ENCODE measurements at places on chromosomes 1 and 21.

- DNase-seq = no peak
Measured at GRCh38 chr1:29824511-29825273, 588.4 kb downstream of the PTPRU start.

DNA sequence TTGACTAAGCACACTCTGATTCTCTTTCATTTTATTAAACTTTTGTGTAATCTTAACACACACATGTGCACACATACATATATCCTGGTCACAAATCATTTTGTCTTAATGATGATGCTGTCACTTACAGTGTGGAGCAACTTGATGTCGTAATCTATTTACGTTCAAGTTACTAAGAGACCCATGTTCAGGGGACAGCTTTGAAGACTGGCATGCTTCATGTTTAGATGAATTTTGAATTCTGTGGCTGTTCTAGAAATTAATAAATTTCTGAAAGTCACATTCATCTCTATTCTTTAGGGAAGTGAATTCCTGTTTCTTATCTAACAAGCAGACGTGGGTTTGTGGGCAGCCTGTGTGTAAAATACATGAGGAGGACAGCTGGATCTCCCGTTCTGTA, 1637.8 kb downstream of the PLA2G4A start:
- no peak for DNase-seq

DNA sequence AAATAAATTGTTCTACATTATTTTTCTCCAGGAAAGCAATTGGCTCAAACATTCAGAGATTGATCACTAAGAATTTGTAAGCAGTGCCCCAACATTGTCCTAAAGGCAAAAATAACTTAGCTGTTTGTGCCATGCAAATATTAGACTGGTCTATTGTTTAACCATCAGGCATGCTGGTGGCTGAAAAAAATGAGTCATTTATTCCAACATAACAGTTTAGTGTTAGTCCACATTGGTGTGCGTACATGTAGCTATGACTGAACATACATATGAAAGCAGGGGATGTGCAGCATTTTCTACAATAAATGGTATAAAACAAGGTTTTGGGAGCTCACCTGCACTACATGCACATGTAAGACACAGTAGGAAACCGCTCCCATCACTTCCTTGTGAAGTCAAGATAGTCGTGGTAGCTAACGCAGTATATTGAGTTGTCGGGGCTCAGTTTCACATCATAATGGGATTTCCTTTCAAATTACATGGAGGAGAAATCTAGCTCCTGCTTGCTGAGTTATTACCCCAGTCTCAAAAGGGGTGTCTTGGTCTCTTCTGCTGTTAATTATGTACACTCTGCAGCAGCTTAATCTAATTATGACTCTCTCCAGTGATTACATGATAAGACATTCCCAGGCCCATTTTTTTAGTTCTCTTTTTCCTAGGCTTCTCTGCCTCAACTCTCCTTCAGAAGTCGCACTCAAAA, 199.4 kb downstream of the LYPLAL1 start:
- DNase-seq = no peak

DNA sequence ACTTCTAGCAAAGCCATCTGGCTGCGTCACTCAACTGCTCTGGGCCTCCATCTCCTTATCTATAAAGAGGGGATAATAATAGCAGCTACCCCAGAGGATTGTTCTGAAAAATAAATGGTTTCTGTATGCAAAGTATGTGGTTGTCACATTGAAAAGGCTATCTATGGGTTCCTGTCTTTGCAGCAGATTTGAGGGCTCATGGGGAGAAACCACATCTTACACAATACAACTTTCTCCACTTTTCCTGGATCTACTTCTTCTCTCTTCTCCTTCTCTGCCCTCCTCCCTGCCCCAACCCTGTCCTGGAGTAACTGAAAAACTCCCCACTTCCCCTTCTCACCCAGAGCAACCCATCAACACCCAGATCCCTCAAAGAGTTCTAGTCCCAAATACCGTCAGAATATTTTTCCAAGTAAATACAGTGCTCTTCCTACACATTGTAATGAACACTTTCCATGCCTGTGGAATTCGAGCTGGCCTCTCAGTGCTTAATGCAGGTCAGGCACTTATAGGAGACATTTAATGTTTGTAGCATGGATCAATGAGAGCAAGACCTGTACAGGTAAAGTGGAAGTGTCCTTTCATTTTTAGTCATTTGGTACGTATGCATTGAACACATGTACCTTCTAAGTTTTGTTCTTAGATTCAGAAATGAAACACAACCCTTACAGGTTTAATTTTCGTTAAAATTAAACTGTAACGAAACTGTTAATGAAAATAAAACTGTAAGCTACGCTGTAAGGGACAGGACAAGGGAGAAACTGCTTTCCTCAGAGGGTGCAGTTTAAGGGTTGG, 131.9 kb downstream of the AK5 start:
- DNase-seq = no peak

DNA sequence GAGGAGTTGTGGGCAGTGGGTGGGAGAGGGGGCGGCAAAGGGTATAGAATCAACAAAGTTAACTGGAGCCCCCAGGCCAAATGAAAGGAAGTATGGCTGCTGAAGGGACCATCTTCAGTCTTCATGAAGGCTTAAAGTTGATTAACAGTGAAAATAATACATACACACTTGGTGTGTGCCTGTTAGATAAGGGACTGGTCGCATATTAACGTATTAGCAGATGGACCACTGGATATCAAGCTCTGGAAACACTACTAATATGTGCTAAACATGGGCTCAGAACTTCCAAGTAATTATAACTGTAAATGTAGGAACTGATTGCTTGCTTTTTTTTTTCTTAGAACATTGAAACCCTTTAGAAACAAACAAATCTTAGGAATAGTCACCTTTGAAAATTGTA, 224.7 kb upstream of the KIAA0040 start:
- no peak for DNase-seq

- no peak for DNase-seq
Measured at GRCh38 chr1:213852107-213852506, 135.7 kb upstream of the PROX1 start.

DNA sequence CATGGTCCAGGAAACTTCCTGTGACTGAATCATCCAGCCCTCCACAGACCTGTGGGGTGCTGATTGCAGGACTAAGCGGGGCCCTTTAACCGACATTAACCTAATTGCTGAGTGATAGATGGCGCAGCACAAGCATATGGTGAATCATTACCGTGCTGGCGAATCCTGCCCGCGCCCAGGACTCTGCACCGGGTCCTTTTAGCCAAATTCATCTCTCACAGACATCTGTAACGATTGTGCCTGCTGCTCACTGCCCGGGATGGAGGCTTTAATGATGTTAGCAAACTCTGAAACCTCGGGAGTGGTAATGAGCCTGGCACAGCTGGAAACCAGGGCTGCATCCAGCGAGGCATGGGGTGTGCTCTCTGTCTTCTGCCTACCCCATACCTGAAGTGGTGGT, 147.3 kb upstream of the CD34 start:
- no peak for DNase-seq

DNA sequence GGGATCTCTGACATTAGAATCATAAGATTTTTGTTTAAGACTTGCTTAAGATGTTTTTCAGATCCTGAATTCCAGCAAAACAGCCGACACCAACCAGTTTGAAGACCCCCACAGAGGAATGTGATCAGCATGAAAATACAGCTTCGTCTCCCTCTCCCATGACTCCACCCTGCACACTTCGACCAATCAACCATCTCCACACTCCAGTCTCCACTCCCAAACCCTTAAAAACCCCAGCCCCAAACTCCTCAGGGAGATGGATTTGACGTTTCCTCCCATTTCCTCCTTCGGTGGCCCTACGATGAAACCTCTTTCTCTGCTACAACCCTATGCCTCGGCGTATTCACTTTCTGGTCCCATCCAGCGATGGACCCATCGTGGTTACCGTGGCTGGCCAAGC, 30.1 kb upstream of the KIF26B start:
- no peak for DNase-seq

DNA sequence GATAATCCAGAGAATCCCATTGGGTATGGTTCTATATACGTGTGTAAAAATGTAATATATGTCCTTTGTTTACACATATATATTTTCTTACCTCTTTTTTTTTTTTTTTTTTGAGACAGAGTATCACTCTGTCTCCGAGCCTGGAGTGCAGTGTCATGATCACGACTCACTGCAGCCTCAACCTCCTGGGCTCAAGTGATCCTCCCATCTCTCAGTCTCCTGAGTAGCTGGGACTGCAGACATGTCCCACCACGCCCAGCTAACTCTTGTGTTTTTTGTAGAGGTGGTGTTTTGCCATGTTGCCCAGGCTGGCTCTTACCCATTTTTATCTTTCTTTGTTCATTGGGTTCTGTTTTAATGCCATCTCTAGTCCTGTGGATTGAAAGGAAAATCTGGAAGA, 59.5 kb downstream of the ZBTB17 start:
- DNase-seq = no peak

GRCh38 chr1:21553116-21553926, 44.1 kb downstream of the ALPL start:
- no peak for DNase-seq

GRCh38 chr1:244854865-244855578, 9.3 kb downstream of the HNRNPU start:
- DNase-seq = no peak

- no peak for DNase-seq
Measured at GRCh38 chr1:89757532-89757931, 63.3 kb upstream of the LRRC8D start.

DNA sequence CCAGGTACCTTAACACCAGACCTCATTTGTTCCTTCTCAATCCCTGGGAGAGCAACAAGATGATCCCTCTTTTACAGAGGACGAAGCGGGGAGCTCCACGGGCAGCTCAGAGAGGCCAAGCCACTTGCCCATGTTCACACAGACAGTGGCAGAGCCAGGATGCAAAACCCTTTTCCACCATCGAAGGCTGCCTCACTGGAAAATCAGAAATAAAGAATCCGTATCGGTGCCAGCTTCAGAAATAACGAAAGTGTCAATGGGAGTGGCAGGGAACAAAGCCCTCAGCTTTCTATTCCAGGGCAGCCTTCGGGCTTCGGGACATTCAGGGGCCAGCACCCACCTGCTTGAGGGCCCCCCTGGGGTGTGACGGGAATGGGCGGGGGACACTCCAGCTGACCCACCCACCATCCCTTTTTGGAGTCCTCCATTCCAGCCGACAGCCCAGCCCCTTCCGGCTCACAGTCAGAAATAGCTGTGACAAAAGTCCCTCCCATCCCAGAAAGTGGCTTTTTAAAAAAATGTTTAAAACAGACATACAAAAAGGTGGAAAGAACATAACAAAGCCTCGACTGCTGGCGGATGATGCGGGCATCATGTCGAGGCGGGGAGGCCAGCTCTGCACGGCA, 6.0 kb downstream of the IFFO2 start:
- no peak for DNase-seq

- no peak for DNase-seq
Measured at GRCh38 chr1:157114183-157115121, 14.8 kb upstream of the ETV3L start.

- DNase-seq = no peak
Measured at GRCh38 chr1:170240409-170240808, 94.7 kb downstream of the NTMT2 start.

DNA sequence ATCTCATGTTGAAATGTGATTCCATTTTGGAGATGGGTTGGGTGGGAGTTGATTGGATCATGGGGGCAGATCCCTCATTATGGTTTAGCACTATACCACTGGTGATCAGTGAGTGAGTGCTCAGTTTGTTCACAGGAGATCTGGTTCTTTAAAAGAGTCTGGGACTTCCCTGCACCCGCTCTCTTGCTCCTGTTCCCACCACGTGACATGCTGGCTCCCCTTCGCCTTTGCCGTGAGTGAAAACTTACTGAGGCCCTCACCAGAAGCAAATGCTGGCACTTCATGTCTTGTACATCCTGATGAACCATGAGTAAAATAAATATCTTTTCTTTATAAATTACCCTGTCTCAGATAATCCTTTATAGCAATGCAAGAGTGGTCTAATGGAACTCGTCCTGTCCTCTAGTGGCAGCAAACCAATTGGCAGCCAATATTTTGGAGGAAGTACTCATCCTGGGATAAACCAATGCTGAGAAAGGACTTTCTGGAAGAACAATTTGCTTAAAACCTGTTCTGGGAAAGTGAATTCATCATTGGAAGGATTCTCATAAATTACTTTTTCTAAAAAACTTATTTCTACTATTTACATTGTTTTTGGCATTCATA, 27.8 kb upstream of the CYP4A11 start:
- DNase-seq = no peak

GRCh38 chr1:162740755-162741154, 49.7 kb upstream of the HSD17B7 start:
- DNase-seq = no peak

DNA sequence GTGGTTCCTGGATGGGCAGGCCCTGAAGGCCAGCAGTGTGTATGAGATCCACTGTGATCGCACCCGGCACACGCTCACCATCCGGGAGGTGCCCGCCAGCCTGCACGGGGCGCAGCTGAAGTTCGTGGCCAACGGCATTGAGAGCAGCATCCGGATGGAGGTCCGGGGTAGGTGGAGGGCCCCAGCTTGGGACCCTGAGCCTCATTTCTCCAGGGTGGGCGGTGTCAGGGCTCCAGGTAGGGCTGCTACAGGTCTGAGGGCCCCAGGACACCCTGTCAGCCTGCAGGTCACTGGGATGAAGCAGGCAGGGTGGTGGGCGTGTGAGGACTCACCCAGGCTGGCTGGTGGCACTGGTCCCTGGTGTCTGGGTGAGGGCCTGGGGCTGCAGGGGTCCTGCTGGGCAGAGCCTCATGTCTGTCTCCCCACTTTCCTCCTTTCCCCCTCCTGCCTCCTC, 7.8 kb downstream of the OBSCN start:
- DNase-seq = no peak

GRCh38 chr1:216902669-216903381, 179.6 kb upstream of the ESRRG start:
- DNase-seq = no peak

DNA sequence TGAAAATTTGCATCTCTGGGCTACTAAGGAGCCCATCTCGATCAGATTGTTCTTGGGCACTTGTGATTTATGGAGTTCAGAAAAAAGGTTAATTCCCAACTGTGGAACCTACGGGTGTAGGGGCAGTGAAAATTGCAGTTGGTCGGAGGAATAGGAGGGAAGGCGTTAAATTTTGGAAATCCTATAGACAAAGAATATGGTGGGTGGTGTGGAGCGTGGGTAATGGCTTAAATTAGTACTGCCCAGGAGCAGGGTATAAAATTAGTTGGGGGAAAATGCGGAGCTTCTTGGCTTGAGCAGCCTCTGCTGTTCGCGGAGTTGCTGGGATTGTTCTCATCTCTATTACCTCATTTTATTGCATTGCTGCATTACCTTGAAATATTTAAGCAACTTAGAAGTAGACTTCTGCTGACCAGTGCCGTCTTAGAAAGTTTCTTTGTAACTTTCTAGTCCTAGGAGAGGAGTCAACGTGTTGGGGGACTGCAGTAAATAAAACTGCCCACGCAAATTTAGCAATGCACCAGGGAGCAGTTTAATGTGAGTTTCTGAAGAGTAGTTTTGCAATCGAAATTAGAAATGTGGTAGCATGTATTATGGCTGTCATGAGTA, 514 bp downstream of the S1PR1 start:
- DNase-seq = no peak

GRCh38 chr1:161307892-161308638, 1.7 kb downstream of the MPZ start:
- DNase-seq = no peak

DNA sequence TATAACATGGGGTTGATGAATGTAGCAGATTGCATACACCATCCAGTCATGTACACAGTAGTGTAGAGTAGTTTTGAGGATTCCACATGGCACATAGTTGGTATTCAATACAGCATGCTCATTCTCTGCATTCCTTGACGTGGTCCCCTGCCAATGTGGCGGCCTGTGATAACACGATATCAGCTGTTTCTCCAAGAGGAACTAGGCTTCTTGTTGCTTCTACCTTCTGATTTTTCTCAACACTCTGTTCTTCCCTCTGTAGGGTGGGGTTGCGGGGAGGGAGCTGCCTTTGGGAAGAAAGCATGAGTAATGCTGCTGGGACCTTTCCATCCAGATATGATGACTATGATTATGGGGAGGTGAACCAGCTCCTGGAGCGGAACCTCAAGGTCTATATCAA, 19.4 kb downstream of the SESN2 start:
- no peak for DNase-seq
